Suppressor macrophage treated with lipopolysaccharide for 1 hour (primary cell): ENCODE measurements at places on chromosomes 5 and 9.

- DNase-seq: no peak
These were observed 441.4 kb downstream of the SH3GL2 start for GRCh38 chr9:18020121-18020745.

DNA sequence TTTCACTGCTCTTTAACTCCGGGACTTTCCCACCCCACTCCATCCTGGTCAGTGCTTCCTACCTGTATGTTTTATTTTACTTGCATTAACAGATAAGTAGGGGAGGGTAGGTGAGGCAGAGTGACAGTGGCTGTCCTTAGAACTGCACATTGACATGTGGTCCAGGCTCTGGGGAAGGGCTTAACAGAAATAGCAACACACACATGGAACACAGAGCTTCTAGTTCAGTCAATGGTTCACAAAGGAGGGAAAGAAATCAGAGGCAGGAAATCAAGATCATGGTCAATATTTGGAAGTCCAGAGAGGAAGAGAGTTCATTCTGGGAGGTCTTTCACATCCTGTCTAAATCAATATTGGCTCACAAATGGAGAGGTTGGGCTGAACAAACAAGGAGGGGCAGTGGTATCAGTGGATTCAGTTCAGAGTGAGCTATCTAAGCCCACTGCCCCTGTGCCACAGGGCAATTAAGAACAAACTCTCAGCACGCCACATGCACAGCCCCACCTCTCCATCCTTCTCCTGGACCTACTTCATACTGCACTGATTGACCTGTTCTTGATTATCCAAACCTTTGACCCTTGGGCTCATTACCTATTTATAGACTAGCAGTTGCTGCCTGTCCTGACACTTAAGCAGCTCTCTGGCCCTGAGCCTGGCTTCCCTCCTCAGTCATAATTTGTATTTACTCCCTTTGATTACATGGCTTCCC lies 6.2 kb upstream of the VPS13A start:
- DNase-seq: no peak

- no peak for DNase-seq
These were observed 64.6 kb upstream of the HAND1 start for GRCh38 chr5:154542581-154542980.

DNA sequence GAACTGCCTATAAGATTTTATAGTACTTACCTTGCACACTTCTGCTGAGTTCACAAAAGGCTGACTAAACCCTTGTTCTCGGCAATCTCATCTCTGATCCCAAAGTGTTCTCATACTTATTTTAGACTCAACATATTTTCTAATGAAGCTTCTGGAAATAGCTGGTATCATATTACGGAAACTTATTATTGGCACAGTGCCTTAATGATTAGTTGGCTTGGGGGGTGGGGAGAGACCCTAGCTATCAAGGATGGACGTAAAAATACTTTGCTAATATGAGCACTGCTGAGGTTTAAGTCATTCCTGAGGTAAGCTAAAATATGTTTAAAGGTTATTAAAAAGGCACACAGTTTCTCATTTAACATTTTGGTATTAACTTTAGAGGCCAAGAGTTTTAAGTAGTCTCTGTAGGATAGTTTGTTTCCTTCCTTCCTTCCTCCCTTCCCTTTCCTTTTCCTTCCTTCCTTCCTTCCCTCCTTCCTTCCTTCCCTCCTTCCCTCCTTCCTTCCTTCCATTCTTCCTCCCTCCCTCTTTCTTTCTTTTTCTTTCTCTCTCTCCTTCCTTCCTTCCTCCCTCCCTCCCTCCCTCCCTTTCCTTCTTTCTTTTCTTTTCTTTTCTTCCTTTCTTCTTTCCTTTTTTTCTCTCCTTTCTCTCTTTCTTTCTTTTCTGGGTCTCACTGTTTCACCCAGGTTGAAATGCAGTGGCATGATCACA lies 31.5 kb downstream of the ZSWIM6 start:
- no peak for DNase-seq

DNA sequence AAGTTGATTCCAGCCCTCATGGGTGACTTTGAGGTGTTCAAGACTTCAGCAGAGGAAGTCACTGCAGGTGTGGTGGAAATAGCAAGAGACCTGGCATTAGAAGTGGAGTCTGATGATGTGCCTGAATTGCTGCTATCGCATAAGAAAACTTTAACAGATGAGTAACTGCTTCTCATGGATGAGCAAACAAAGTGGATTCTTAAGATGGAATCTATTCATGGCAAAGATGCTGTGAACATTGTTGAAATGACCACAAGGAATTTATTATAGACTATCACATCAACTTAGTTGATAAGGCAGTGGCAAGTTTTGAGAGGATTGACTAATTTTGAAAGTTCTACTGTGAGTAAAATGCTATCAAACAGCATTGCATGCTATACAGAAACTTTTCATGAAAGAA lies 17.1 kb upstream of the POU4F3 start:
- no peak for DNase-seq

DNA sequence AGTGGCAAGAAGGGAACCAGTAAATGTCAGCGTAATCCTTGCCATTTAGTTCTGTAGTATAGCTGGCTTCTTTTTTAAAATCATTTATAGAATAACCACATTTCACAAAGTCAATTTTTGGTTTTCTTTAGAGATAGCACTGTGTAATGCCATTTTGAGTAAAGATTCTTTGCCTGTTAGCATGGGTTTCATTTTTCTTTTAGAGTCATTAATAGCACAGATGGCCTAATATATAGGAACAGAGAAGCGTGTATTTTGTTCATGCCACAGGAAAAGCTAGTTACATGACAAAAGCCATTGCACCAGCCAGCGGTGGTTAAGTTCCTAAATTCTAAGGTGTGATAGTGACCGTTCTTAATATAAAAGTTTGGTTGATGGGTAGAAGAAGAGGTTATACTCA lies 1363.9 kb downstream of the MAT2B start:
- DNase-seq: no peak

- DNase-seq: no peak
These were observed 494 bp upstream of the CXXC5 start for GRCh38 chr5:139647506-139648204.

- peak; percentile 46 for DNase-seq
These were observed 31.3 kb downstream of the ISOC1 start for GRCh38 chr5:129125819-129126218.

DNA sequence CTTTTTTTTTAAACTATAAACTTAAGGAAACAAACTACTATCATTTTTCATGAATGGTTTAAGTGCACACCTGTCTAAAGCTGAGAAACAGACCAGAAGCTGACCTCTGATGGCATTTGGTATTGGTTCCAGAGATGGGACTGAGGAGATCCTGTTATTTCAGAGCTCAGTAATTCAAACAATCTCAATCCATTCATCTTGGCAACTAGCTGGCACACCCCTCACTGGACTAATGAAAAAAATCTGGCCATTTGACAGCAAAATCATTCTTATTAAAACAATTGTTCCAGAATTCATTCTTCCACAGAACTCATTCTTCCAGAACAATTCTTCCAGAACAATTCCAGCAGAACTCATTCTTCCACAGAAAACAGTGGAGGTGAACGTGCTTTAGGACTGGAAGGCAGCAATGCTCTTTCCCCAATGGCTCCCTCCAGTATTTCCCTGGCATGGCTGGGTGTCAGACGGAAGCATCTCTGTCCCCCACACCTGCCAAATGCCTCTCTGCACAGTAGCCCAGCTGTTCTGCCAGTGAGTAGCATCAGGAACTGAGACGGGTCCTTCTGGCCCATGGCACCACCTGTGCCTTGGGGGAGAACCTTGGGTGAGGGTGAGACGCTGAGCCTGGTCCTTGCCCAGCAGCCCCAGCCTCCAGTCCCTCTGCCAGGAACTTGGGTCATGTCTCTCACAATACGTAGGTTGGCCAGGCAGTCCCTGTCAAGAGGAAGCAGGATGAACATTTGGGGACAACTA lies 87.5 kb upstream of the EQTN start:
- DNase-seq: no peak

DNA sequence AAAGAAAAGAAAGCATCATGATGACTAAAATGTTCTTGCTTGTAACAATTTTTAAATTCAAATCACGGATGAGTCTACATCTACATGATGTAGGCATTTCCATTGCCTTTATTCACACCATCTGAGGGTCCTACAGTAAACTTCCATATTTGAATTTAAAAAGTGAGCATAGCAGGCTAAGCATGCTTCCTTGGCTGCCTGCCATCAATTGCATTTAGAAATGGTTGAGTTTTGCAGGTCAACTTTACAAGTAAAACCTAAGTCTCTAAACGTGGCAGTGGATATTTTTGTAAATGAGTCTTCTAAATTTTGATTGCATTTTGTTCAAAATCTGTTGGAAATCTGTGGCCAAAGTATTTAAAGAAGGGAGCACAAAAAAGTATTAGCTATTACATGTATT lies 136.5 kb upstream of the PTCH1 start:
- DNase-seq: no peak

DNA sequence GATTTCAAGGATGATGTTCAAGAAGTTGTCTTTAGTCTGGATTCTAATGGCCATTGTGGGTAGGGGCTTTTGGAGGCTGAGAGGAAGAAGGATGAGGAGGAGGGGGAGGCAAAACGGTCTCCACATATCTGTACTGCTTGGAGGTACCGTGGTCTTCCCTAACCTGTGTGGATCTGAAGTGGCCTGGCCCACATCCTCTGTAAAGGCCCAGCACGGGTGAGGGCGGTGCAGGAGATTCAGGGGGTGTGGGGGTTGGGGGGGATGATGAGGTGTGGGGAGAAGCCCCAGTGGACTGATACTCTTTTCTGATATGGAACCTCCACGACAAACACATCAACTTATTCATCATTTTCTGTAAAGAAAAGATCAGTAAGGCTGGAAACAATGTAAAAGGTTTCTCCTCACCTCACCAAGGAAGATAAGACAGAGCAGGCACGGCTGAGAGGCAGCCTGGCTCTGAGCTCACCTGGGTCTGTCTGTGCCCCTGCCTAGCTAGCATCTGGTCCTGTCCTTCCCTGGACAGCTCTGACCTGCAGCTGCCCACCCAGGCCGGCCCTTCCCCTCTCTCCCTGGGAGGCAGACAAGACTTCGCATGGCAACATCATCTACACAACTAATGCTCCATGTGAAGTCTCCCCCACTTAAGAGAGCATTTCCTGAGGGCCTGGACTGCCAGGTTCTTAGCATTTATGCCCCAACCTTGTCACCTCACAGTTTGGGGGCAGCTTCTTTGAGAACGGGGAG lies 5.6 kb upstream of the IL3 start:
- no peak for DNase-seq

DNA sequence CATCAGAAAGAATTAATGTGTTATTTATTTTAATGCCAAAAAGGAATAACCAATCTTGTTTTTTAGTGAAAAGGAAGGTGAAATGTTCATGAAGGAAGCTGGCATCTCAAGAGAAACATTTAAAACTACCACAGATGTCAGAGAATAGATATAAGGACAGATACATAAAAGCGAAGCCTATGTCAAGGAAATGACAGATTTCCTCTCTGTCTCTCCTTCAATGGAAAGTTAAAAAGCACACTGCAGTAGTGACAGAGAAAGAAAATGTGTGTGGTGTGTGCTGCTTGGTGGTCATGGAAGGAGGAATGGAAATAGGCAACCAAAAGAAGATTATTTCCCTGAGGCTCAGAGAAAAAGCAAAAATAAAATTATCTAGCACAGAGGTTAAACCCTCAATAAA lies 9.2 kb downstream of the WNT8A start:
- DNase-seq: no peak

DNA sequence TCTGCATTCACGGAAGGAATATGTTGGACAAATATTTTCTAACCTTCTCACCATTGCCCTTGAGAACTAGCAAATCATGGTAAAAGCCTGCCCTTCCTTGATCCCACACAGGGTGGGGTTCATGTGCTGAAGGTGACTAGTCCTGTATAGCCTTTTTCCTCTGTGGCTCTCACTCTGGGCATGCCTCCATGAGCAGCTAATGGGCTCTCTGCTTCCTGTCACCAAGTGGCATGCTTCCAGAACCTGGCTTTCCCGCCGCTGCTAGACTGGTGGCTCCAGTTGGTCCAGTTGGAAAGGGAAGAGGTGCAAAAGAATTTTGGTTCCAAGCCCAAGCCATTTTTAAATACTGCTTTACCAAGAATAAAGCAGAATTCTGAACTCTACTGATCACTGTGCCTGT lies 35.5 kb downstream of the FBXO10 start:
- no peak for DNase-seq

DNA sequence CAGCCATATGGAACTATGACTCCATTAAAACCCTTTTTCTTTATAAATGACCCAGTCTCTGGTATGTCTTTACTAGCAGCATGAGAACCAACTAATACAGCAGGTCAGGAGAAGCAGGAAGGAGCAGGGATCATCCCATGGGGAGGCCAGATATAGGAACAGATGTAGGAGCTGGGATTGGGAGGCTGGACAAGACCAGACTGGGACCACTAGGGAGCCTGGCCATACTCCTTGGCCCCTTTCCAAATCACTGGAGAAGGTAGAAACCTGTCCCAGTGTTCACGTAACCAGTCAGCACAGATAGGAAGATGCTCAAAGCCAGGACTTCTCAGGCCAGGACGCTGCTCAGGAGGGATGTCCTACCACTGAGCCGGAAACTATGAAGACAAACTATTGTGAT lies 95.5 kb downstream of the LMX1B start:
- DNase-seq: no peak

- DNase-seq: no peak
These were observed 5.3 kb upstream of the RXRA start for GRCh38 chr9:134320868-134321471.

DNA sequence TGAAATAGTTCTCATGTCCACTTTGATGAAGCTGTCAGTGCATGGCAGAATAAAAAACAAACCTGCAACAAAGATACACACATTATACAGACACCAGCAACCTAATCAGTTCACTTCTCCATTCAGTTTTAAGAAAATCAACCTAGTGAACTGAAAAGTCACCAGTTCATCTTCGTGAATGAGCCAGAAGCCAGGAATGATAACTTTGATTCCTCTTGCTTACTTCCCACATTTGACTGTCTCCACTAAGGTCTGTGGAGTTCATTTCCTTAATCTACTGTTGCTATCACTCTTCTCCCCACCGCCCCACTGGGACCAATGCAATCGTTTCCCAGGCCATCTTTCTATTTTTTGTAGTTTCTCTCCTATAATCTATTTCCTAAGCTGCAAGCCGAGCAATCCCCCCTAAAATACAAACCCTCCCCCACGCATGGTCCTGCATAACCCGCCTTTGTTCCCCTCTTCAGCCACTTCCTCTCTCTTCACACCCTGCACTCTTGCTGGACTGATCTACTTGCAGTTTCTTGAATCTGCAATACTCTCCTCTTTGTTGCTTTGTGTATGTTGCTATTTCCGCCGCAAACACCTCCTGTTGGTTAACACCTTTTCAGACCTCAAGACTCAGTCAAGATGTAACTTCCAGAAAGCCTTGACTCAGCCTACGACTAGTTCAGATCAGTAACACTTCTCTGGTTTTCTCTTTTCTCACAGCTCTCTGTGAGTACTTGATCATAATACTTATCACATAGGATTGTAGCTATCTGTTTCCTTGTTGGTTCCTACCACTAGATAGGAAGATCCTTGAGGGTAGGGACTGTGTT lies 16.6 kb downstream of the STOM start:
- no peak for DNase-seq

GRCh38 chr5:654071-654778 lies 38.9 kb downstream of the TPPP start:
- DNase-seq: no peak

GRCh38 chr5:68406767-68407241 lies 191.2 kb downstream of the PIK3R1 start:
- no peak for DNase-seq

GRCh38 chr5:72187388-72188075 lies 80.3 kb downstream of the MAP1B start:
- DNase-seq: no peak

GRCh38 chr5:163190784-163191183 lies 246.6 kb upstream of the CCNG1 start:
- no peak for DNase-seq
